ENCODE measurements at places on chromosomes 7 and 10. TPM values are rescaled to one million over a fixed set of nuclear protein-coding genes. Genes with fewer than 3 reads are reported as not detected.
A peak's percentile ranks its signal among the peaks of the same experiment; 100 is the strongest.

CDHR1 gene
- polyA plus RNA-seq, result not detected

CRTAC1 gene
- polyA plus RNA-seq, result not detected

PAPOLB gene
- not detected for polyA plus RNA-seq

PRKCQ gene
- 74.5 TPM for polyA plus RNA-seq

CPN1 gene
- not detected for polyA plus RNA-seq

PLAU gene
- polyA plus RNA-seq, result not detected

DNA sequence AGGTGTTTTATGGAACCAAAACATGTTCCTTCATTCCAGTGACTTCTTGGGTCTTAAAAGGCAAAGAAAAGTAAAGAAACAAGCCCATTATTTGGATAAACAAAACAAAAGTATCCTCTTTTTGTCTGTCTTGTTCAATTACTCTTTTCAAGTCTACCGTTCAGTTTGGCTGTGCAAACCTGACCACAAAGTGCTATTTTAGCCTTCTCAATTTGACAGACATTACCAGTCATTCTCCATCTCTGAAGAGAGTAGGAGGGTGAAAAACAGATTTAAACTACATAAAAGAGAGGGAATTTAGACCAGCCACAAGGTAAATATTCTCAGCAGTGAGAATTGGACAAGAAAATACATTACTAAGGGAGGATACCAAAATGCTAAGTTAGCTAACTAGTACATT, 145.2 kb downstream of the GRM3 start:
- no peaks in the 10 kb centered on the region for H3K27me3 ChIP-seq
- no peaks in the 10 kb centered on the region for H3K36me3 ChIP-seq
- no peak overlapping the region for H3K4me3 ChIP-seq
- H3K27ac ChIP-seq, result no peak overlapping the region
- DNase-seq, result no peak

- no peaks in the 10 kb centered on the region for H3K36me3 ChIP-seq
- H3K4me1 ChIP-seq, result no peaks in the 10 kb centered on the region
- no peaks in the 10 kb centered on the region for H3K27me3 ChIP-seq
- no peak overlapping the region for H3K4me3 ChIP-seq
- no peak overlapping the region for H3K27ac ChIP-seq
Measured at GRCh38 chr7:156220701-156221100, 408.4 kb upstream of the SHH start.

DNA sequence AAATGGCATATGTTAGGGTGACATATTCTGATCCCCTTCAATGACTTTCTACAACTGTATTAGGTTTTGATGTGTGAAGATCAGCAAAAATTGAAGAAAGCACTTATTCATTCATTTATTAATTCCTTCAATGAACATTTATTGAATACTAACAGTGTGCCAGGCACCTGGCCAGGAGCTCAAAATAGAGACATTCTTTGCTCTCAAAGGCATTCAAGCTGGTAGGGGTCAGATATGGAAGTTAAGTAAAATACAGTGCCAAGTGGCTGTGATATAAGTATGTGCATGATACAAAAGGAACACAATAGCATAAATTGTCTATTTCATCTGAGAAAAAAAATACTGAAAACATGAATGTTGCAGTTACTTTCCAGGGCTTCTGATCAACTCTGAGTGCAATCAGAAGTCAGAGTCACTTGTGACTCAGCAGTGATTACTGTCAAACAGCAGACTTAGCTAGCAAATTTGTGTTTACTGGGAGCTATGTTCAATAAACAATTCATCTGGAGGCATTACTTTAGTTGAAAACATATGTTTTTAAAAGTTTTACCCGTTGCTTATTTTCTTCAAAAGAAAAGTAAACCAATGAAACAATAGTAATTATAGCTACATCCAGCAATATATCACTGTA, 60.4 kb upstream of the CACNB2 start:
- no peak overlapping the region for H3K4me3 ChIP-seq
- DNase-seq, result no peak
- H3K36me3 ChIP-seq, result no peaks in the 10 kb centered on the region
- H3K27ac ChIP-seq, result no peak overlapping the region

- H3K4me1 ChIP-seq, result no peaks in the 10 kb centered on the region
- H3K27ac ChIP-seq, result no peak overlapping the region
- H3K4me3 ChIP-seq, result no peak overlapping the region
Measured at GRCh38 chr10:14192746-14193145, 138.0 kb downstream of the FRMD4A start.

- peak overlapping the region; percentile 44 for H3K4me3 ChIP-seq
- H3K27me3 ChIP-seq, result peaks cover 32% of the 10 kb centered on the region
- peaks cover 15% of the 10 kb centered on the region for H3K4me1 ChIP-seq
- no peak overlapping the region for H3K27ac ChIP-seq
Measured at GRCh38 chr7:94655126-94655847, 646 bp downstream of the SGCE start.

GRCh38 chr10:62873866-62874265, 57.7 kb upstream of the EGR2 start:
- no peak overlapping the region for H3K4me3 ChIP-seq
- no peak for DNase-seq
- no peaks in the 10 kb centered on the region for H3K27me3 ChIP-seq
- H3K4me1 ChIP-seq, result no peaks in the 10 kb centered on the region
- H3K36me3 ChIP-seq, result no peaks in the 10 kb centered on the region

DNA sequence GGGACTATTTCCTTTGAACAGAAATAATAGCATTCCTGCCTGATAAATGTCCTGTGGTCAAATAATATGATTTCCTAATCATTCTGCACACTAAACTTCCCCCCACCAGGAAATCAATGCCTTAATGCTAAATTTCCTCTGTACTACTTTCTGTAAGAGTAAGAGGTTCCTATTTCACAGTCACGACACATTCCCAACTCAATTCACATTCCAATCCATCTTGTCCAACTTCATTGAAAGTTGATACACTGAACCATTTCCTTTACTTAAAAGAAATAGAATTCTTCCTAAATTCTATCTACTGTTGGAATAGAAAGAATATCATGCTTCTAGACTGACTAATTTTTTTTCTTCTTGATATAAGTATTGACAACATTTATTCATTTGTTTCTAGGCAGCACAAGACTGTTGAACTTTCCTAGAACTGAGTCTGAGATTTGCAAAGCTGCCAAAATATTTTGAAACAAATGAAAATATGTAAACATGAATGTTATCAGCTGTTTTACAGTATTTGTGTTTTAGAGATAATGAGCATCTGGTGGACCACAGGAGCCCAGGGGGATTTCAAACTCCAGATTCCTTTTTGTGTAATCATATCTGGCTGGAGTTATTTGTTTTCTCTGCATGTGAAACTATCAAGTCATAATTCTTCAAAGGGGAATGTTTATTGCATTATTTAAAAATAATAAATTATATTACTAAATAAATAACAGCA, 121.5 kb downstream of the TPST1 start:
- no peak overlapping the region for H3K4me3 ChIP-seq
- no peaks in the 10 kb centered on the region for H3K27me3 ChIP-seq
- no peak for DNase-seq

GRCh38 chr10:97718178-97718577, 4.6 kb downstream of the MARVELD1 start:
- DNase-seq, result no peak
- H3K27ac ChIP-seq, result no peak overlapping the region
- H3K4me3 ChIP-seq, result no peak overlapping the region

GRCh38 chr7:1999278-1999984, 233.3 kb downstream of the MAD1L1 start:
- no peaks in the 10 kb centered on the region for H3K27me3 ChIP-seq
- no peaks in the 10 kb centered on the region for H3K36me3 ChIP-seq
- H3K4me3 ChIP-seq, result no peak overlapping the region
- DNase-seq, result no peak

- no peaks in the 10 kb centered on the region for H3K27me3 ChIP-seq
- peaks cover 3% of the 10 kb centered on the region for H3K4me1 ChIP-seq
- H3K36me3 ChIP-seq, result peaks cover 15% of the 10 kb centered on the region
- H3K4me3 ChIP-seq, result no peak overlapping the region
- no peak overlapping the region for H3K27ac ChIP-seq
Measured at GRCh38 chr7:7595451-7595850, 28.8 kb downstream of the MIOS start.

- no peak overlapping the region for H3K4me3 ChIP-seq
- DNase-seq, result no peak
- no peaks in the 10 kb centered on the region for H3K36me3 ChIP-seq
- no peaks in the 10 kb centered on the region for H3K4me1 ChIP-seq
- no peak overlapping the region for H3K27ac ChIP-seq
- no peaks in the 10 kb centered on the region for H3K27me3 ChIP-seq
Measured at GRCh38 chr10:30182191-30183054, 123.0 kb upstream of the JCAD start.

GRCh38 chr7:17209101-17209500, 89.4 kb upstream of the AHR start:
- H3K36me3 ChIP-seq, result no peaks in the 10 kb centered on the region
- H3K4me3 ChIP-seq, result no peak overlapping the region
- no peaks in the 10 kb centered on the region for H3K27me3 ChIP-seq
- DNase-seq, result no peak

GRCh38 chr10:5504146-5505072, 5.0 kb upstream of the CALML5 start:
- no peaks in the 10 kb centered on the region for H3K36me3 ChIP-seq
- no peak overlapping the region for H3K27ac ChIP-seq
- H3K4me3 ChIP-seq, result no peak overlapping the region
- no peaks in the 10 kb centered on the region for H3K4me1 ChIP-seq

GRCh38 chr7:2873686-2874551, 29.8 kb upstream of the GNA12 start:
- peaks cover 32% of the 10 kb centered on the region for H3K4me1 ChIP-seq
- no peak for DNase-seq
- H3K36me3 ChIP-seq, result no peaks in the 10 kb centered on the region
- H3K27ac ChIP-seq, result no peak overlapping the region
- H3K27me3 ChIP-seq, result no peaks in the 10 kb centered on the region

DNA sequence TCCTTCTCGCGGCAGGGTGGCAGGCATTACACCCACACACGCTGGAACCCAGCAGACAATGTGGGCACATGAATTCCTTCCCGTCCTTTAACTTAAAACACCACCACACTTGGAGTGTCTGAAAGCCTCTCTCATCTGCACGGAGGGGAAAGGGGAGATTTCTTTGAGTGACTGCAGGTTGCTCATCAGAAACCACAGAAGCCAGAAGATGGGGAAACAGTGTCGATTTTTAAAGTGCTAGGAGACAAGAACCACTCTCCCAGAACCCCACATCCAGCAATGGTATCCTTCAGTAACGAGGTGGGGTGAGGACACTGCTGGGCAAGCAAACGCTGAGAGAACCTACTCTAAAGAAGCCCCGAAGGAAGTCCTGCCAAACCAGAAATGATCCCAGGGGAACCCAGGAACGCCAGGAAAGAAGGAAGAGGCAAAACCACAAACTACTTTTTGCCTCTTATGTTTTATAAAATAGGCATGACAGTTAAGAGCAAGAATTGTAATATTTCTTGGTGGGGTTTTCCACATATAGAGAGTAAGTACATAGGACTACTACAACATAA, 254.3 kb downstream of the ELFN1 start:
- no peak overlapping the region for H3K27ac ChIP-seq
- no peaks in the 10 kb centered on the region for H3K36me3 ChIP-seq
- H3K4me1 ChIP-seq, result peaks cover 45% of the 10 kb centered on the region
- no peak for DNase-seq
- no peaks in the 10 kb centered on the region for H3K27me3 ChIP-seq

- no peaks in the 10 kb centered on the region for H3K27me3 ChIP-seq
- no peaks in the 10 kb centered on the region for H3K4me1 ChIP-seq
- DNase-seq, result no peak
- H3K4me3 ChIP-seq, result no peak overlapping the region
Measured at GRCh38 chr10:78688230-78688900, 380.4 kb upstream of the ZMIZ1 start.

All from naive thymus-derived CD4-positive, alpha-beta T cell (primary cell).